ENCODE measurements at places on chromosomes 16 and 17.
A peak's percentile ranks its signal among the peaks of the same experiment; 100 is the strongest.

DNA sequence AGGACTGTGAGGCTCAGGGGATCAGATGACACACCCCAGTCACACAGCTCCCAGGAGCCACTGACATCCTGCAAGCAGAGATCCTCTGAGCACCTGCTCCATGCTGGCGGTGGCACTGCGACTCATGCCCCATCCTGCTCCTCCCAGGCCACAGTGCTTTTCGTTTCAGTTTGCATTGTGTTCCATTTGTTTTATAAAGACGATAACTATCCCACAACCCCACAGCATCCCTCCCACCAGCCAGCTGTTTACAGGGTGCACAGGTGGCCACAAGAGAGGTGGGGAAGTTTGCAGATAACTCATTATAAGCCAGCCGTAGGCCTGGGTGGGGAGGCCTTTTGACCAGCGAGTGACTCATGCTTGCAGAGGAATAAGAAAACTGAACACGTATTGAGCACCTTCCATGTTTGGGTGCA is 28.2 kb downstream of the BCO1 start:
- no peak for DNase-seq

- DNase-seq, result no peak
Observed at GRCh38 chr17:74297941-74298340, 23.9 kb downstream of the DNAI2 start.

- no peak for DNase-seq
Observed at GRCh38 chr16:83969771-83970429, 1.9 kb downstream of the NECAB2 start.

DNA sequence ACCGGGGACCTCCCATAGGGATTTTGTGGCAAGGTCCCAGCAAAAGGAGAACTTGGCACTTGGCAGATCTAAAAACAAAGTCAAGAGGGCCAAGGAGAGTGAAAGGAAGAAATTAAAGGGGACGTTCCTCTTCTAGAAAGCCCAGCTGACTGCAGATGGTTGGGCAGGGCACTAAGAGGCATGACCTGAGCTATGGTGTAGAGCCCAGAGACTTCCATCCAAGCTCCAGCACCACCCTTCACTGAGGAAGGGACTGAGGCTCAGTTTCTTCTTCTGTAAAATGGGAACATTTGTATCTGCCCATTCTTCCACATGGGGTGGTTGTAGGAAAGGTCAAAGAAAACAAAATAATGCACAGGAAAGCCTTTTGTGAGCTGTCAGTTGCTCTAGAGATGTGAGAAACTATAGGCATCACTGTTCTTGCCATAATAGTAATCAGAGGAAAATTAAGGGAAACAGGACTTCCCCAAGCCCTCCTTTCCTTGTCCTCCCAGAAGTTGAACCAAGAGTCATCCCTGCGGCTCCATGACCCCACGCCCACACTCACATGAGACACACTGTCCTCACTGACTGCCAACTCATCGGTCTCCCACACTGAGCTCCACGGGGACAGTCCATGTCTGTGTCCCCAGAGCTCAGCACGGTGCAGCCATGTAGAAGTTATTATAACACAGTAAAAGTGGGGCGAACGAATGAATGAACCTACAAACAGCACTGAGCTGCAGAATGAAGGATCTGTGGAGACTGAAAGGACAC is 10.4 kb downstream of the CD300LF start:
- no peak for DNase-seq

- DNase-seq, result no peak
Observed at GRCh38 chr16:62450291-62450690, 414.1 kb upstream of the CDH8 start.

GRCh38 chr16:19815418-19815817 is 69.2 kb downstream of the GPRC5B start:
- no peak for DNase-seq

- no peak for DNase-seq
Observed at GRCh38 chr16:58418601-58419000, 26.3 kb downstream of the GINS3 start.

- no peak for DNase-seq
Observed at GRCh38 chr16:89484041-89484501, 6.3 kb downstream of the ANKRD11 start.

DNA sequence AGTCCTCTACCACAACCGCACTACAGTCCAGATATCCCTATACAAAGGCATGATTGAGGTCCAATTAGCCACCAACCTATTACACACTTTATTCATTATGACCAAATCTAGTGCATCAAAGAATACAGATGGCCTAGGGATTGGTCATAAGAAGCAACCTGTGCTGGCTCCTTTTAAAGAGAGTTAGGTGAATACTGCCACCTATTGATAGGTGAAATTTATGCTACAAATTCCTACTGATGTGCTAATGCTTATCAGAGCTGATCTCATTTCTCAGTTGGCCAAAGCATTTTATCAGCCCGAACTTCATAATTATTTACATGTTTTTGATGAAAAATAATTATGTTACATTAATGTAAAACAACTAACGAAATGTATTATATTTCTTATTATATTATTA is 166.3 kb downstream of the ANKFN1 start:
- DNase-seq, result peak; percentile 12

GRCh38 chr16:64826374-64826773 is 295.5 kb downstream of the CDH11 start:
- DNase-seq, result no peak

DNA sequence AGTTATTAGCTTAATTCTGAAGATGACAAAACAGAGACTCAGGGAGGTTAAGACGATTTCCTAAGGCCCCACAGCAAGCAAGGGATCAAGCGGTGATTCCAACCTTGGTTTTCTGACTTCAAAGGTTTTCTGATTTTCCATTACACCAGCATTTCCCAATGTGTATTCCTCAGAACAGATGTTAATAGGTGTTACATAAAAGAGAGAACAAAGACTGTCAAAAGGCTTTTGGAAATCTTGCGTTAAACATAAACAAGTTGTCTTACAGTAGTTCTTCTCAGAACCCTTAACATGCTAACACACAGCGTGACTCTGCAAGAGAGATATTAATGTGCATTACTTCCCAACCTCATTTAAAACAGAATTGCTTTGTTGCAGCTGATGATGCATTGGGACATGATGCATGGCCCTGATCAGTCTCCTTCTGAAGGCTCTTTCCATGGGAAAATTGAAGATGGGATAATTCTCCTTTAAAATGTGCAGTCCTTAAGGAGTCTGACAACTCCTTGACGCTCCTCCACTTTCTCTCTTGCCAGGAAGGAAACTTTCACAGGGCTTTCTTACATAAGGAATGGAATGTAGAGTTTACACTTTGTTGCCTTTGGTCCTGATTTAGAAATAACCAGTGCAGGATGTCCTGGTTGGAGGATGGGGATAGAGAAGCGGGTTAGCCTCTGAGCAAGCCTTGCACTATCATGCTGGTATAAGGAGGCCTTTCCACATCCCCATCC is 21.5 kb upstream of the MMD start:
- DNase-seq, result no peak

GRCh38 chr16:535446-536405 is 8.2 kb downstream of the CAPN15 start:
- DNase-seq, result no peak

DNA sequence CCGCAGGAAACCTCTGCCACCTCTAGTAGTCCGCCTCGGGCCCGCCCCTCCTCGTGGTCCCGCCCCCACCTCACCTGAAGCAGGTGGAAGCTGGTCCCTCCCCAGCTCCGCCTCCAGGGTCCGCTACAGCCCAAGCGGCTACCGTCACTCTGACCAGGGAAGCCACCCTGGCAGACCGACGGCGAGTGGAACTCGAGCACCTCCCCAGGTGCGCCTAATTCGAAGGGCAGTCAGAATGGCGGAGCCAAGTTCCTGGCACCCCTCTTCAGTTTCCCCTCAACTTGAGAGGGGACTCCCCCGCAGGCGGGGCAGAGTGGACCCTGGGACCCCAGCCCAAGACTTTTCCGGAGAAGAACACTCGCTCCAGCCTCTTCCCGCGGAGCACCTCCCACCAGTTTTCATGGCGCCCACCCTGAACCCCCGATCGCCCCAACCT is 507 bp downstream of the FHOD1 start:
- DNase-seq, result no peak

DNA sequence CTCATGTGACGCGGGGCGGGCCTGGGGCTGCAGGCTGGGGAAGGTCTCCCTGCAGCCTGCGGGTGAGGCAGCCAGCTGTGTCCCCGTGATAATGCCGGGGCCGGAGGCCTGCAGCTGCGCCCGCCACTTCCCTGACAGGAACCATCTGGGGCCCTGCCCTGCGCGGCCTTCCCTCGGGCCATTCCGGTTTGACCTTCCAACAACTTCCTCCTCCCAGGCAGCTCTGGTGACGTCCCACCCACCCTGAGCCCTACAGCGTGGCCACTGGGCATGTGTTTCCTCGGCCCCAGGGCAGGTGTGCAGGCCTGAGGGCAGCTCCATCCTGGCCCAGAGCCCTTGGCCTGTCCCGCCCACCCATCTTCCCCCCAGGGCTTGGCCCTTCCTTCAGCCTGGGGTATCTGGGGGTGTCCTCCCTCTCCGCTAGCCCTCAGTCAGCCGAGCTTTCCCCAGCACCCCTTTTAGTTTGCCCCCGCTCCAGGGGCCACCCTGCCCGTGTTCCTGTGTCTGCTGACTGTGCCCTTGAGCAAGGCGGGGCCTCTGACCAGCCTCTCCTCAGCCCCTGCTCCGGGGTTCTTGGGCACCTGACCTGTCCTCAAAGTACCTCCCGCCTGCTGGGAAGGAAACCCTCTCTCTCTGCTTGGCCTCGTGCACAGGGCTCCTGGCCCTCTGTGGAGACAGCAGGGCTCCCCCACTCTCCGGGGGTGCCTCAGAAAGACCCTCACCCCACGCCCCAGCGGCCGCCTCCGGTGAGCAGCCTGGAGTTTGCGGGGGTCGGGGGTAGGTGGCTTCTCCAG is at the start of gene CBFA2T3:
Gene CBFA2T3 (minus strand): TSS at position 190 of the 794 bp plus-strand sequence. CDS start 400 bp downstream, outside the sequence.
- no peak for DNase-seq

GRCh38 chr17:36793976-36794375 is 143.3 kb upstream of the LHX1 start:
- no peak for DNase-seq

GRCh38 chr16:79826732-79827475 is 226.4 kb upstream of the MAF start:
- no peak for DNase-seq

DNA sequence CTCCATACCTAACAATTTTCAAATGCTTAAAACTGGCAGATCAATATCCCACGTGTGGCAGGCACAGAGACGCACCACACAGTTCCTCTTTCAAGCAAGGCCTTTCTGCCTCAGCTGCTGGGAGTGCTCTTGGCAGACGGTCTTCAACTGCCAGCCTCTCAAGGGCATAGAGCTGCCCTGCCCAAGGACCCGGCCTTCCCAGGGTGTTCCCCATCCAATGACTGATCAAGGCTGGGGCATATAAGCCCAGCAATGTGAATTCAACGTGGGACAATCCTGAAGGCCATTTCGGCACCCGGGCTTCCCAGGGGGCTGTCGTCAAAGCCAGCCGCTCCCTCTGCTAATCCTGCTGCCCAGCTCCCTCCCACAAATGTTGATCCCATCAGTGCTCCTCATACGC is 107.1 kb downstream of the STX8 start:
- DNase-seq, result no peak

GRCh38 chr17:1486802-1487695 is 5.4 kb downstream of the MYO1C start:
- DNase-seq, result peak; percentile 77

DNA sequence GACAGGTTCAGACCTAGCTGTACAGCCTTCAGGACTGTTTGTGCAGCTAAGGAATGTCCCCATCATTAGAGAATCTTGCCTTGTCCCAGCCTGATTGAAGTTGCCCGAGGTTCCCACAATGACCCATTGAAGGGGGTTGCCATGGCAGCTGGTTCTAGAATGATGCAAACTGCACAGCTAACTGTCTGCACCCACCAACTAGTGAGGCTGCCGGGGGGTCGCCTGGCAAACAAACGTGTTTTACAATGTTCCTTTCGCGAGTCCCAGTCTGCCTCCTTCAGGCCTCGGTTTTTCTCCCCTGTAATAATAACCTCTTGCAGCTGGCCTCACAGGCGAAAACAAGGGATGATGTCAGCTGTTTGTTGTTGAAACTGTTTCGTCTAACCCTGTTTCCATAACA is 5.5 kb downstream of the C16orf96 start:
- no peak for DNase-seq

DNA sequence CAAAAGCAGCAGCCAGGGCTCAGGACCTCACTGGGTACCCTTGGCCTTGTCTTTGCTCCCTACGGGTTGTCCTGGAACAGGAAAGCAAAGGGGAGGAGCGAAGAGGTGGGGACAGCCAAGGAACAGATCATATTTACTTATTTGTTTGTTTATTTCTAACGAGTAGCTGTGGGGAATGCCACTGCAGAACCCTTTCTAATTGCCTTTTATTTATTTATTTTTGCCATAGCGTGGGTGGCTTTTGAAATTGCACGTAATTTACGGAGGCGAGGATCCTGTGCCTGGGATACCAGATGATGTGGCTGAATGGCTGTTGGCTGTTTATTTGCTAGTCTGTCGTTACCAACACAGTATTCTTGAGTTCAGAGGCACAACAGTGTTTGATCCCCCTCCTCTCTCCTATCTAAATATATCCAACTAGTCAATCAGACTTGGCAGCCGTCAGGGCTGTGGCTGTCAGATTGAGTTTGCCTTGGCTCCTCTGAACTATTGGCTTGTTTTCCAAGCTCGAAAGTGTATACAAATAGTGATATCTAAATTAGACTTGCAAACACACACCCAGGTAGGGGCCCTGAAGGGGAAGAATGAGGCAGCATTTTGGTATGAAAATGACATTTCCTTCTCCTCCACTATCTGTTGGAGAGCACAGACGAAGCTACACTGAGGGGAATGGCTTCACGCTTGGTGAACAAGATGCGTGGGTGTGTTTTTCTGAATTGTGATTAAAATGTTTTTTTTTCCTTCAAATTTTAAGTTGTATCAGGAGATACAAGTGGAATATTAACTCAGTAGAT is 110.4 kb downstream of the MSI2 start:
- DNase-seq, result no peak

DNA sequence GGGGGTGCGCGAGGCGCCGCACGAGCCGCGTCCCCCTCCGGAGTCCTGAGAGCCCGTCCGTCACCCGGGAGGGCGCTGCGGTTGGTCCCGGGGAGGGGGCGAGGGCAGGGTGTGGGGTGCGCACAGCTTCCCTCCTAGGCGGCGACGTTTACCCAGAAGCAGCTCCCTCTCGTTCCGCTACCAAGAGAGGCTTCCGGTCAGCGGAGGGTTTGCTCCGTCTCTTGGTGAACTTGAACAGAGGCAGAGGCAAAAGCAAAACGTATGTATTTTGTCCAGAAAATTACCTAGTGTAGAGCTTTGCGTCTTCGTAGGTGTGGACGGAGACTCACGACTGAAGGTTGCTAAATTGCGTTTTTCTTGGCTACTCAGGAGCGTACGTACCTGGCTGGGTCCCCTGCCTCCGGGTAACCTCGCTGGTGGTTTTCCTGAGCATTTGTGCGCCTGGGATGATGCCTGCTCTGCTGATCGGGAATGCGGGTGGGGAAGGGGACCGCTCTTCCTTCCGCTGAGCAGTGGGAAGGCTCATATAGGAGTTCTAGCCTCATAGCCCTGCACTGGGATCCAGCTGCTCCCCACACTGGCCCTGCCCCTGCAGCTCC is 833 bp downstream of the WSCD1 start:
- no peak for DNase-seq

- DNase-seq, result no peak
Observed at GRCh38 chr16:3044708-3045107, 1.7 kb upstream of the MMP25 start.

GRCh38 chr16:66776457-66776856 is 24.9 kb downstream of the TERB1 start:
- no peak for DNase-seq

Measured in GM19239 (cell line).